ENCODE measurements at places on chromosomes 16 and 17.

DNA sequence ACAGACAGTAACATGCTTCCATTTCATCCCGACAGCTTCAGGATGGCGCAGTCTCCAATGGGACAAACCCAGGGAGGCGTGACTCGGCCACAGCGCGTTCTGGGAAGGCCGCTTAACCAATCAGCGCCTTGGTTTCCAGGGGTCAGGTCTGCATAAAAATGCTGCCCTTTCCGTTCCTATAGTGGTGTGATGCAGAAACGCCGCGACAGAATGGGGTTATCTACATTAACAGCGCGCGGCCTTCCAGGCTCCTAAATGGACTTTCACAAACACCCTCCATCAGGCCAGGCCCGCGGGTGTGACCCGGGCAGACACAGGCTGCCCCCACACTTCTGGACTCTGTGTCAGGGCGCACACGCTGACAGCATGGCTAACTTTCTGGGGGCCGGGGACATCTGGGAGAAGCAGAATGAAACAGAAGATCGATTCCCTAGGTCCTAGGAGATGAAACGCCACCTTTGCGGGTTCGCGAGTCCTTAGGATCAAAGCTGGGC, 792 bp downstream of the TMEM231 start:
- DNase-seq = peak; percentile 92

GRCh38 chr17:60240290-60240689, 90.5 kb downstream of the CA4 start:
- DNase-seq = no peak

DNA sequence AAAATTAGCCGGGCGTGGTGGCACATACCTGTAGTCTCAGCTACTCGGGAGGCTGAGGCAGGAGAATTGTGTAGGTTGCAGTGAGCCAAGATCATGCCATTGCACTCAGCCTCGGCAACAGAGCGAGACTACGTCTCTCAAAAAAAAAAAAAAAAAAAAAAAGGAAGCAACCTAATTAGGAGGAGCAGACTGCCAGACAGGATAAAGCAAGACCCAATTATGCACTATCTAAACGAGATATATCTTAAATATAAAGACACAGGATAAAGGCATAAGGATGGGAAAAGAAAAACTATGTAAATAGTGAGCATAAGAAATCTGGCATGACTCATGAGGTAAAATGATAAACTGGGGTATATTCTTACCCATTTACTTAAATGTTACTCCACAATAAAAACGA, 4.9 kb downstream of the TXNDC11 start:
- no peak for DNase-seq

- no peak for DNase-seq
Observed at GRCh38 chr17:9079461-9080103, 58.3 kb downstream of the NTN1 start.

- DNase-seq = no peak
Observed at GRCh38 chr16:14424595-14424994, 205.5 kb downstream of the PARN start.

DNA sequence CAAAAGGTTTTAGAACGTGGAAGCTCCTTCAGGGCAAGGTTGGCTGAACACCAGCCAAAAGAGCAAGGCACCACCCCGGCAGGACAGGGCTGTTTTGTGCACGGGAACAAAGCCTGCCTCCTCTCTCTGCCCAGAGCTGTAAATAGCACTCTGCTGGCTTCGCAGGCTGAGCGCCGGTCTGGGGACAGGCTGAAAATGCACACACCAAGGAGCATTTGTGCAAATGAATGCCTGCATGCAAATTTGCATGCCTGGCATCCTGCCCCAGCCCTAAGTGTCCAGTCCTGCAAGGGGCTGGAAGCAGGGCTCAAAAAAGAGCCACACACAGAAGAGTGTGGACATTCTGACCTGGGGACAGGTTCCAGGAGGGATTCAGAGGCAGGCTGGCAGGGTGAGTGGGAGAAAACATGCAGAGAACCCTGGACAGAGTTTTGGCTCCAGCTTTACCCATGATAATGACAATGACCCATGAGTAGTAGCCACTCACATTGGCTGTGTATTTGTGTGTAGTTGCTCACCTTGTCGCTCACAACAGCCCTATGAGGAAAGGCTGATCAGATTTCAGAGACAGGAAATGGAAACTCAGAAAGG, 11.7 kb downstream of the ABAT start:
- no peak for DNase-seq

GRCh38 chr16:49833085-49833484, 22.8 kb downstream of the ZNF423 start:
- no peak for DNase-seq

DNA sequence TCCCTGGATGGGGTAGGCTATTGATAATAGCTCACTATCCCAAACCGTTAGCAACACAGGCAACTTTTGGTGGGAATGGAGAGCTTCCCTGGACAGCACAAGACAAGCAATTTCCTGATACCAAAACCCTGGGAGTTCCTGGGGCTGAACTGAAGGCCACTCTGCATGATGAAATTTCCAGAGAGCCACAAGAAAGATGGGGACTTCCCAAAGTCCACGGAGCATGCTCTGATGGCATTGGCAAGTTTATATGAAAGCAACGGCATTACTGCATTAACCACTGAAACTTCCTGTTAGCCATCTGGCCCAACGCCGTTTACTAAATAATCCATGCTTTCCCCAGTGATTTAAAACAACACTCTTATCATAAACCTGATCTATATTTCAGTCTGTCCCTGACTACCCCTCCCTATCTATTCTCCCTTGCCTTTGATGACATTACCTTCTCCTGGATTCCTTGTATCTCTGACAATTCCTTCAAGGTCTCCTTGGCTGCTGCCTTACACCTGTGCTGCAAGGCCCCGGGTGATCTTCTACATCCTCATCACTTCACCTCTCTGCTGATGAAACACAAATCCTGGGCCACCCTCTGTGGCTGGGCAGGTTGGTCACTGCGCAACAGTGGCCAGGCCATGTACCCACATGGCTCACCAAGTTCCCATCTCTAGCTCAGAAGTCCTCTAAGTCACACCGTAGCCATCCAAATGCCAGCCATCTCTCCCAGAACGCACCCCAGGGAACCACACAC, 108.5 kb upstream of the RCVRN start:
- no peak for DNase-seq

DNA sequence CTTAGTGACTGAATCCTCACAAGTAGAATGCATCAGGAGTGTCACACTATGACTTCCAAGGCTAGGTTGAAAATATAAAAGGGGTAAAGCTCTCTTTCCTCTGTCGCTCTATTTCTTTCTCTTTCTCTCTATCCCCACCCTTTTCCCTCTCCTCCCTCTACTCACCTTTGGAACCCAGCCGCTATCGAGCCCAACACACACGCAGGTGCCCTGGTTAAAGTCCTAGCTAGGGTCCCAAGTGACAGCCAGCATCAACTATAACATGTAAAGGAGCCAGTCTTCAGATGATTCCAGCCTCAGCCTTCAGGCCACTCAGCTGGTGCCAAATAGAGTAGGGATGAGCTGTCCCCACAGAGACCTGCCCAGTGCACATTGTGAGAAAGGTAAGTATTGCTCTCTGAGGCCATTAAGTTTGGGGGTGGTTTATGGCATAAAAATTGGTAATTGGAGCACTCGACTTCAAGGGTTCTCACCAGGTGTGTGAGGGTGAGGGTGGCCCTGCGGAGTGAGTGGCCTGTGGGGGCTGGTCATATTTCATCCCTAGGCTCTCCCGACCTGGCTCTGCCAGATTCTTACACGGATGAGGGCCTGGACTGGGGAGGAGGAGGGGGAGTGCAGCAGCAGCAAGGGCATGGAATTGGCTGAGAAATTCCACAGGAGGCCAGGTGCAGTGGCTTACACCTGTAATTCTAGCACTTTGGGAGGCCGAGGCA, 14.9 kb upstream of the C16orf54 start:
- DNase-seq = no peak

All from HFFc6 (cell line).